ENCODE measurements at places on chromosomes 7 and 10. TPM values are rescaled to one million over a fixed set of nuclear protein-coding genes. Genes with fewer than 3 reads are reported as not detected.

Gene SCIN
- 0.70 TPM for total RNA-seq

Gene CXCL12
- total RNA-seq = 0.19 TPM

Gene FAM221A
- total RNA-seq = 1.6 TPM

Gene DNAJC12
- 55.6 TPM for total RNA-seq

Gene CHCHD2
- 671 TPM for total RNA-seq

Gene DNAJC30
- total RNA-seq = 10.4 TPM

Gene SPDYE11
- not detected for total RNA-seq

Gene DNAH11
- 0.26 TPM for total RNA-seq

Gene HOXA6
- 2.5 TPM for total RNA-seq

Gene PDK4
- 5.0 TPM for total RNA-seq

Gene BTBD16
- total RNA-seq = 0.44 TPM

Gene RASA4B
- 1.8 TPM for total RNA-seq

Gene SMC3
- 44.0 TPM for total RNA-seq

Gene PSD
- 0.72 TPM for total RNA-seq

Gene PDE6C
- not detected for total RNA-seq

Gene PRRT4
- total RNA-seq = 0.19 TPM

Gene NXPH1
- not detected for total RNA-seq
